Stimulated activated CD4-positive, alpha-beta T cell treated with anti-CD3 and anti-CD28 coated beads, Interleukin-12 subunit alpha, Interleukin-12 subunit beta, amount 100 ng/mL, for 24 hours (primary cell): ENCODE measurements at places on chromosomes 1 and 21.
A peak's percentile ranks its signal among the peaks of the same experiment; 100 is the strongest.

DNA sequence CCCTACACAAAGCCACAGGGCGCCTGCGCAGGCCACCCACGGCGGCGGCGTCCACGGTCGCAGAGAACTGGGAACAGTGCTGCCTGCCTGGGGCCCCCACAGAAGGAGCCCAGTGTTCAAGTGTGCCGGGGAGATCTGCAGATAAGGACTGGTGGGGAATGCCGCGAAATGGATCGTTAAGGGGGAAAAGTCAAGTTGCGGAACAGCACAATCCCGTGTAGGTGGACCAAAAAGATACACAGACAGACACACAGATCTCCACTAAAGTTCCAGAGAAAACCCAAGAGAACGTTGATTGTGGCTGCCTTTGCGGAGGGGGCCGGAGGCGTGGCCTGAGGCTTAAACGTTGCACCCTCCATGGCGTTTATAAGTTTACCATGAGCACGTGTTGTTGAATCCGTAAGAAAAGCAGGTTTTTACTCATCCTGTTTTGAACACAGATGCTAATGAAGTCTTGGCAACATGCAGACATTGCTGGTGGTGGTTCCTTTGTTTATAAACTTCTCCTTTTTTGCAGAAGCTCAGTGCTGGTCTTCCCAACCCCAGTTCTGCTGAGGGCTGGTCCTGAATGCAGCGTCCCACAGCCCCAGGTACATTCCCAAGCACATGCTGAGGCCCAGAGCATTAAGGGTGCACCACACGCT lies 4.1 kb downstream of the SPATC1L start:
- no peak for DNase-seq

DNA sequence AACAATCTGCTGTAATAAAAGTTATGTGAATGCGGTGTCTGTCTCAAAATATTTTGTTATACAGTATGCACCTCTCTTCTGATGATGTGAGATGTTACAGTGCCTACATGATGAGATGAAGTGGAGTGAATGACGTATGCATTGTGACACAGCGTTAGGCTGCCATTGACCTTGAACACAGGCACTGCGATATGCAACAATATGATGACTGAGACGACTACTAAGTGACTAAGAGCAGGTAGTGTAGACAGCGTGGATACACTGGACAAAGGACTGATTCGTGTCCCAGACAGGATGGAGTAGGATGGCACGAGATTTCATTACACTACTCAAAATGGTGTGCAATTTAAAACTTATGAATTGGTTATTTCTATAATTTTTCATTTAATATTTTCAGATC lies 8.4 kb downstream of the SGIP1 start:
- no peak for DNase-seq

- no peak for DNase-seq
Observed at GRCh38 chr1:58084266-58084665, 462.3 kb downstream of the OMA1 start.

DNA sequence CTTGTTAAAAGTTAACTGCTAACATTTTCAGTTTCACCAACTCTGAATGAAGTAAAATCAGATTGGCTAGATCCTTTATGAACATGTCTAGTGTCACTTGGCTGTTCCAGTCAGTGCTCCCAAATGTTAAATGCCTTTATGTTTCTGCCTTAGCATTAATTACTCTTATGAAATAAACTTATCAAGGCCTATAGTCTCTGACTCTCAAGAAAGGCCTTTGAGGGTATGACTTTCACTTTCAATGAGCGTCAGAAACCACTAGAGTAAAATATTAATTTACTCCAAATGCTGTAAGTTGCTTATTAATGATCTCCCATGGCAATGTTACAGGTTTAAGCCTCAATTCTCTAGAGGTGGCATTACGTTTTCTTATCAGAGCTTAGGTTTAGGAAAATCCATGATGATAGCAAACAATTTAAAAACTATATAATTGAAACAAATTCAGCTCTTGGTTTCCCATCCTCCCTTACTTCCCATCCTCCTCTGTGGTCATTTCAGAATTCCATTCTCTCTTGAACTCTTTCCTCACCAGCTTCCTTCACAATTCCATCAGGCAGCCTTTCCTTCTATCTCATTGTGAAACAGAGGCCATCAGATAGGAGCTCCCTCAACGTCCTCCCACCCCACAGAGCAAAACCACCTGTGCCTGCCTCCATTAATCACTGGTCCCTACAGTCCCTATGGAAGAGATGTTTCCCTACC lies 108.6 kb upstream of the COP1 start:
- no peak for DNase-seq

GRCh38 chr1:90174246-90174645 lies 179.3 kb downstream of the ZNF326 start:
- no peak for DNase-seq

- no peak for DNase-seq
Observed at GRCh38 chr1:29055160-29055559, 68.5 kb downstream of the TMEM200B start.

- no peak for DNase-seq
Observed at GRCh38 chr1:53508056-53508990, 49.1 kb downstream of the DMRTB1 start.

DNA sequence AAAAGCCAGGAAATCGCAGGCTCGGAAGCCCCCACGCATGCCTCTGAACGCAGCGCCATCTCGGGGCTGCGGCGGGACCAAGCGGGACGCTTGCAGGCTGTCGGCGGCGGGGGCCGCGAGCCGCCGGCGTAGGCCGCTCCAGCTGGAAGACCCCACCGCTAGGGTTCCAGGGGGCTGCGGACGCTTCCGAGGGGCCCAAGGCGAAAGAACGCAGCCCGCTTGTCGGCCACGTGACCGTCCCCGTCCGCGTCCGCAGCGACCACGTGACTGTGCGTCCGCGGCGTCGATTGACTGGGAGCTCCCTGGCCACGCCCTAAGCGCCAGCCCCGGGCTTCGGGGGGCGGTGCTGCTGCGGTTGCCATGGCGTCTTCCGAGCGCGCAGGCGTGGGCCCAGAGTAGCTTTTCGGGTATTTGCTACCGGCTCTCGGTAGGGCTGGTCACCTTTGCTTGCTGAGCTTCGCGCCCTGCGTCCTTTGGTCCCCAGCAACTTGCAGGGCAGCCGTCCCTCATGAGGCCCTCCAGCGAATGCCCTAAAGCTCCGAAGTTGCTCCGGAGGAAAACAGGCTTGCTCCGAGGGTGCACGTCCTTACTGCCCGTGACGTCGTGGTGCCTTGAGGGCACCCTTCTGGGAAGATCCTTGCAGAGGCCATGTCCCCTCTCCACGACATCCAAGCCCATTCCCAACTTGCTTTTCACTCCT lies 197.2 kb downstream of the DYRK1A start:
- DNase-seq, result peak; percentile 83

DNA sequence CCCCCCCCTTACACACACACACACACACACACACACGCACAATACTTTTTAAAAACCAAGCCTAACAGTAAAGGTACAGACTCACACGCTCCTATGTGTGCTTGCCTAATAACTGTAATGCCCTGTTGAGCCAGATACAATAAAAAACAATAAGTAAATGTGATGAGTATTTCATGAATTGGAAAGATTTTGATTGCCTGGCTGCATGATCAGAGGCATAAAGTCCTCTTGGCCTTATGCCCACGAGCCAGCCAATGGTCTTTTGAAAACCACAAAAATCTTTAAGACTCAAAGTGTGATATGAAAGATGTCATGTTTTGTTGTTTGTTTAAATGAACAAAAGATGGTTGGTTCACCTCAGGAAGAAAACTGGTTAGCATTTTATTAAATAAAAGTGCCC lies 441.9 kb upstream of the ZRANB2 start:
- DNase-seq, result no peak

DNA sequence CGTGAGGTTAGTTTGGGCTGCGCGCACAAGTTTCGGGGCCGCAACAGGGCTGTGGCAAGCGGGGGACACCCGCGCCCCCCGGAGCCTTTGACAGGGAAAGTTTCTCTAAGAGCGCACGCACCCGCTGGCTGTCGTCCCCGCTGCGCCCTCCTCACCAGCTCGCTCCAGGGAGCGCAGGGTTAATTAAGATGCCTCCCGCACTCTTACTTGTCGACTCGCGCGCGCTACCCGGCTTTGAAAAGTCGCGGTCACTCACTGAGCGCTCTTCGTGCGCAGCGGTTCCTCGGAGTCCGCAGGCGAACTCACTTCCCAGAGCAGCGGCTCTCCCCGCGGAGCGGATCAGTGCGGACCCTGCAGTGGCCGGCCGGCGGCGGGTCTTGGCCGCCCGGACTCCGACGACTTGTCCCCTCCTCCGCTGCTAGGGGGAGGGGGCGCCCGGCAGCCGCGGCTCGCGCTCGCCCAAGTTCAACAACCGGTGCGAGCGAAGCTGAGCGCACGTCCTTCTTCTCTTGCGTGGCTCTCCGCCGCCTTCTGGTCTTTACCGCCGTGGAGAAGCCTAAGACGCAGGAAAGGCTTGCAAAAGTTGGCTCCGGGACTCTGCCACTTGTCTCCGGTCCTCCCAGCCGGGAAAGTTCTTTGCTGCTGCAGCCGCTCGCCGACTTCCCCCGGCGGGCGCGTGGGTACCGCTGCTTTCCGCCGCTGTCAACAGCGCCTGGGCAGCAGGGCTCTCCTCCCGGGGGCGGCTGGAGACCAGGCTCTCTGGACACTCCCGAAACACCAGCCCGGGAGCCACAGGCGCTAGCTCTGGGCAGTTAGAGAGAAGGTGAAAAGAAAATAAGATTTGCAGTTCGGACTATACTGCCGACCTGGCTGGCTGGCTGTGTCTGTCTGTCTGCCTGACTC lies 506 bp downstream of the JUN start:
- peak; percentile 15 for DNase-seq

- DNase-seq, result no peak
Observed at GRCh38 chr21:33149181-33149580, 79.2 kb downstream of the OLIG1 start.

DNA sequence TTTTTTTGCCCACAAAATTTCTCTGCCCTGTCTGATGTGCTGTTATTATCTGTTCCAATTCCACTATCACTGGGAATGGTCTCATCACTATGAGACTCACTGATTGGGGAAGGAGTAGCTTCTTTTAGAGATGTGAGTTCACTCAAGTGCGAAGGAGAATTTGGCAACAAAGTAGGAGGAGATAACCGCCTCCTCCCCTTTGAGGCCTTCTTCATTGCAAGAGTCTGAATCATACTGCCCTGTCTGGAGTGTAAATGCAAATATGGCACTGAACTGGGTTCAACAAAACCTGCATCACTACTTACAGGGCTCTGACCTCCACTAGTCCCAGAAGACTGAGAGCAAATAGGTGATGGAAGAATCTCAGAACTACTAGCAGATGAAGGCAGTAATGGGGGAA lies 83.4 kb downstream of the ASH1L start:
- DNase-seq, result no peak

DNA sequence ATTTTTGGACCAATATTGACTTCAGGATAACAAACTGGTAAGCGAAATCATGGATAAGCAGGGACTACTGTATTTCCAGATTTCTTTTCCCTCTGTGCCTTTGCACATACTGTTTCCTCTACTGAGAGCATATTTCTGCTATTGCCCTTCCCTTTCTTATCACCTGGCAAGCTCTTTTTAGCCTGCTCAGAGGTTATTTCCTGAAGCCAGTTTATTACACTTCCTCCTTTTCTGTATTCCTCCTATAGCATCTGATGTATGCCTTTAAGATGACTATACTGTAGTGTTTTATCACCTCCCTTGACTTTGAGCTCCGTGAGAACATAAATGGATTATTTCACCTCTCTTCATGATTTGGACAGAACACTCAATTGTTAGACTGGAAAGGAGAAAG lies 49.0 kb downstream of the MAGI3 start:
- DNase-seq, result no peak

GRCh38 chr21:45432575-45433255 lies 27.8 kb downstream of the COL18A1 start:
- no peak for DNase-seq

DNA sequence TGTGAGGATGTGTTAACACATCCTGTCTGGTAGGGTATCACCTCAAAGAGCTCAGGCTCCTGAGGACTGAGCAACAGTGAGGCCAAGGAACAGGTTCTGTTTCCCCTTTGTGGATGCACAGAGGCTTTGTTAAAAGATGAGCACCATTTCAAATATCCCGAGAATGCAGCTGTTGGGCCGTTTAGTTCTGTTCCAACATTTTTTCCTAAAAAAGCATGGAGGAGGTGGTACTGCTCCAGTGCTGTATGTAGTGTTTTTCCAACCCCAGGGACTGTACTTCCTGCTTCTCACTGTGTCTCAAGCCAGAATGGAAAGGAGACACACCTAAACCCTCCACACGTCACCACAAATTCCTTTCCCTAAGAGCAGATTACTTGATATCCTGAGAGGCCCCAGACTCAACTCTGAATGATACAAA lies 53.8 kb upstream of the BCL10 start:
- no peak for DNase-seq

DNA sequence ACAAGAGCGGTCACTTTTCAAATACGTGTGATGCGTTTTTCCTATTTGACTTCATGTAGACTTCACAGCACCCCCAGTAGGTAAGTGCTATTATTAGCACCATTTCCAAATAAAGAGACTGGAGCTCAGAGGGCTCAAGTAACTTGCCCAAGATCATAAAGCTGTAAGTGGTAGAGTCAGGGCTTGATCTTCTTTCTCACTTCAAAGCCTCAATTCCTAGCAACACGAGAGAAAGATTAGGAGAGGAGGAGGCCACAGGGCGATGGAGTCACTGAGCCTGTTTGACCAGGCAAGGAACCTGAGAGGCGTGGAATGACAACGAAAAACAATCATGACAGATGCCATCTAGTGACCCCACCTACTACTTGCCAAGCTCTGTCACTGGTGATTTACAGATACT lies 181.0 kb downstream of the FOXD2 start:
- DNase-seq, result no peak

DNA sequence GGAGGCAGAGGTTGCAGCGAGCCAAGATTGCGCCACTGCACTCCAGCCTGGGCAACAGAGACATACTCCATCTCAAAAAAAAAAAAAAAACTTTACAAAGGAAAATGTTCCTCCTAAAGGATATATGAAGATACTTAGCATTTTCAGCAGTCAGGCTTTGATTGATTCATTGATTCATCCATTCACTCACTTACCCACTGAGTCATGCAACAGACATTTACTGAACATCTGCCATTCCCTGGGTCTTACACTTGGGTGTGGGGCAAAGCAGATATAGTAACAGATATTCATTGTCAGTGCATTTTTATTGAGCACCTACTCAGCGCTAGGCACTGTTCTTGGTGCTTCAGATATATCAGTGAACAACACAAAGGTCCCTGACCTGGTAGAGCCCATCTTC lies 5.6 kb upstream of the LACTBL1 start:
- DNase-seq, result no peak

GRCh38 chr1:166876540-166876838 lies 425 bp upstream of the TADA1 start:
- DNase-seq, result no peak

- DNase-seq, result no peak
Observed at GRCh38 chr21:41319273-41319672, 2.7 kb downstream of the FAM3B start.

DNA sequence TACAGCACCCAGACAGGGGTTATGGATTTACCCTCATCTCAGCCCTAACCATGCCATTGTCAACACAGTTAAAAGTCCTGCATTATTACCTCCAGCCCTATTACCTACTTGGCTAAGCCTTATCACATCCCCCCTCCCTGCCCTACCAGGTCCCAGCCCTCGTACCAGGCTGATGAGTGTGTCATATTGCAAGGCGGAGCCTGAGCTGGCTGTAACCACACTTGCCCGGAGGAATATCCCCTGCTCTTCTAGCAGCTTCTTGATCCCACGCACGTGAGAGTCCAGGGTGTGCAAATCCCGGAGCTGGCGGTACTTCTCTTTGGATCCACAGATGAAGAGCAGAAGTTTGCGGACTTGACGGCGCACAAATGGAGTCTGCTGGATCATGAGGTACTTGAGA lies 87.4 kb downstream of the UBR4 start:
- no peak for DNase-seq
